ENCODE measurements at places on chromosomes 1 and 21. TPM values are rescaled to one million over a fixed set of nuclear protein-coding genes. Genes with fewer than 3 reads are reported as not detected.

- DNase-seq = no peak
Observed at GRCh38 chr1:79693441-79694114, 687.0 kb upstream of the ADGRL4 start.

RBP7 gene
- total RNA-seq = not detected

- no peak for DNase-seq
Observed at GRCh38 chr1:66681686-66682085, 70.6 kb upstream of the DYNLT5 start.

GRCh38 chr1:21154717-21155116 is 22.0 kb downstream of the EIF4G3 start:
- no peak for DNase-seq

S100A9 gene
- total RNA-seq = 0.95 TPM

FCRL3 gene
- total RNA-seq = not detected

- DNase-seq = no peak
Observed at GRCh38 chr1:150156868-150157603, 7.3 kb downstream of the PLEKHO1 start.

PLEKHG5 gene
- 41.3 TPM for total RNA-seq

- DNase-seq = peak; percentile 17
Observed at GRCh38 chr1:40668769-40669525, 3.5 kb upstream of the RIMS3 start.

DNA sequence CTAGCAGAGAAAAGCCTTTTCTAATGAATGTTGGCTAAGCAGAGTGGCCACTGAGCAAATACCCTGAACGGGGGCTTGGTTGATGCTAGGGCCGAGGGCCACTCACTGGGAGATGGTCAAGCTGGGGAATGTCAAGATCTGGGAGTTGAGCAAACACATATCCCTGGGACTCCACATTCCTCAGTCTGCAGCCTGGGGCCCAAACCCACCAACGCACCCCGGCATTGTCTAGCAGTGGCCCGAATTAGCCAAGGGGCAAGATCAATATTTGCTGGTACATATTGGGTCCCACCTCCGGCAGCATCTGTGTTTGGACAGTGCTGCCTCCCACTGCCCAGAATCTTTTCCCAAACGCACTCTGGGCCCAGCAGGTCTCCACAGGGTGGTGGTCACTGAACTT is 144.1 kb downstream of the TRABD2B start:
- DNase-seq = no peak

USP25 gene
- 58.8 TPM for total RNA-seq

DNA sequence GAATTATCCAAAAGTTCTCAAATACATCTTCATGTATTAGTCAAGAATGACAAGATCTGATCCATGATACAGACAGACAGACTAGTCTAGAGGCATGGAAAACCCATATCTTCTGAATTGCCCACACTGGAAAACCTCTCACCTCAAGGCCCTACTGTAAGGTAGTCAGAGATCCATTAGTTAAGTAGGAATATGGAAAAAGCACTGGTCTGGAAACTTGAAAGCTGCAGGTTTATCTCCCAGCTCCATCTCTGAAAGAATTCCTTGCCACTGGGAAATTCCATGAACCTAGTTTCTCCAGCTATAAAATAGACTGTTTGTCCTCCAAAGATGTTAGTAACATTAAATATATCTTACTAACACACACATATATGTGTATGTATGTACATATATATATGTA is 169.2 kb downstream of the AKT3 start:
- DNase-seq = no peak

RAB25 gene
- not detected for total RNA-seq

AMY1A gene
- not detected for total RNA-seq

BARHL2 gene
- not detected for total RNA-seq

PPFIA4 gene
- total RNA-seq = 0.11 TPM

DNA sequence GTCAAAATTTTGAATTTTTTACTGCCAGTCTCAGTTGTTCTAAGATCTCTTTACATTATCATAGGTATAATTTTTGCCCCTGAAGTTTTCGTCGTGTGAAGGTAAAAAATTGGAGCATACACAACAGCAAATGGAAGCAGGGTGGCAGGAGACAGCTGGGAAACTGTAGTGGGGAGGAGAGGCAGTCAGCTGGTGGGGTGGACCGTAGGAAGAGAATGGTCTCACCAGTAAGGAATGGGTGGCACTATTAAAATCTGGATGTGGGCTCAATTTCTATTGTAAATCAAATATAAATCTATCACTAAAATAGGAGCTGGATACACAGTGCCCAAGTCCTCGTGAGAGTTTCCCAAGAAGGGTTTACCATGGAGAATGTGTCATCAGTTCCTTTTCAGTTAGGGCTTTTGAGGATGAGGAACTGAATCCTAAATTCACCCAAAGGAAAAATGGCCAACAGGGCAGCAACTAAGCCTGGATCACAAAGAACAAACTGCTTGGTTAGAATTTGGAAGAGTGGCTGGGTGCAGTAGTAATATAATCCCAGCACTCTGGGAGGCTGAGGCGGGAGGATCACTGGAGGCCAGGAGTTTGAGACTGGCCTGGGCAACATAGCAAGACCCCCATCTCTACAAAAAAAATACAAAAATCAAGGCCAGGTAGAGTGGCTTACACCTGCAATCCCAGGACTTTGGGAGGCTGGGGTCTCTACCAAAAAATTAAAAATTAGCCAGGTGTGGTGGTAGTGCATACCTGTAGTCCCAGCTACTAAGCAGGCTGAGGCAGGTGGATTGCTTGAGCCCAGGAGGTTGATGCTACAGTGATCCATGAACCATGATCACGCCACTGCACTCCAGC is 10.5 kb upstream of the IRF2BP2 start:
- no peak for DNase-seq

DNA sequence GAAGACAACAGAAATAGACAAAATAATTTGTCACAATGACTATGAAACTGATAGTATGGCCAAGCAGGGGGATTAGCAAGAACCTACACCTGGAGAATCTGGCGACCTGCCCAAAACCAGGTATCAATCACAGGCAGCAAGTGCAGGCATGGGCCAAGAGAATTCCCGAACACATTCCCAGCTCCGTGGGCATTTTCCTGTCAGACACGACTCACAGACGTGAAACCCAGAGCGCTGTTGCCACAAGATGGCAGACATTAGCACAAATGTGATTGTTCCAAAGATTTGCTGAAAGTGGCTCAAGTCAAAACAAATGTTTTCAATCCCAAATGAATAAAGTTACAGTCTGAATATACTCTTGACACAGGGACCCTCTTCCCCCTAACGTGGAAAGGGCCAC is 36.8 kb downstream of the HLCS start:
- no peak for DNase-seq

Data from pulmonary artery endothelial cell (primary cell).